Mammary epithelial cell (primary cell): ENCODE measurements at places on chromosomes 6 and 20.

DNA sequence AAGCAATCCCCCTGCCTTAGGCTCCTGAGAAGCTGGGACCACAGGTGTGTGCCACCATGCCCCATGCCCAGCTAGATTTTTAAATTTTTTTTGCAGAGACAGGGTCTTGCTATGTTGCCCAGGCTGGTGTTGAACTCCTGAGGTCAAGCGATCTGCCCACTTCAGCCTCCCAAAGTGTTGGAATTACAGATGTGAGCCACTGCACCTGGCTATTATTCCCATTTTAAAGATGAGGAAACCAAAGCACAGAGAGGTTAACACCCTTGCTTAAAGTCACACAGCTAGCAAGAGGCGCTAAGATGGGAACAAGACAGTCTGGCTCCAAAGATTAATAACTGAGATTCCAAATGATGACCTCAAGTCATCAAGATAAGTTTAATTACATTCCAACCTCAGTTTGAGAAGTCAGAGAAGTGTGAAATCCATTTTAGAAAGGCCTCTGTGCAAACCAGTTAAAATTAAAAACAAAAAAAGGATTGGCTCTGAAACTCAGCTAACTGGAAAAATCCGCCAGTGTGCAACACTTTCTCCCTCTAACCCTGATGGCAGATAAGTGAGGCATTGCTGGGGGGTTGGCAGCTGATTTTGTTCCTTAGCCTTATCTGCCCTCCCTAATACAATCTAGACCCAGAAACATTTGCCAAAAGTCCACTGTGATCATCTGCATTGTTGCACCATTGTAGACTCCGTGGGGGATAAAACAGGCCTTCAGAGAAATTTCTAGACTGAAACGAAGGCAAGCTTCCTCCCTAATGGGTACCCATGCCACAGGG is 55.5 kb downstream of the CPNE5 start:
- DNase-seq: no peak

- DNase-seq: no peak
Observed at GRCh38 chr6:548517-548916, 108.4 kb downstream of the HUS1B start.

DNA sequence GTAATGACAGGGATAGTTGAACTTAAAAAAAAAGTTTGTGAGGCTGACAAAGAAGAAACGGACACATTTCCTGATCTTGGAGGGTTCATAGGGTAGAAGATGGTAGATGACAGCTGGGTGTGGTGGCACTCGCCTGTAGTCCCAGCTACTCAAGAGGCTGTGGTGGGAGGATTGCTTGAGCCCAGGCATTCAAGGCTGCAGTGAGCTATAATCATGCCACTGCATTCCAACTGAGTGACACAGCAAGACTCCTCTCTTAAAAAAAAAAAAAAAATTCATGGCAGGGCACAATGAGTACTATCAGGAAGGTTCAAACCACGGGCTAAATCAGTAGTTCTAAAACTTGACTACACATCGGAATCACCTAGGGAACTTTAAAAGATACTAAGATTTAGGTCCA is 2.0 kb upstream of the MICA start:
- peak; percentile 82 for DNase-seq

GRCh38 chr6:140663772-140664171 is 1289.3 kb upstream of the CITED2 start:
- no peak for DNase-seq

GRCh38 chr20:19428324-19428723 is 215.9 kb downstream of the SLC24A3 start:
- no peak for DNase-seq

GRCh38 chr6:162467679-162468078 is 259.9 kb downstream of the PRKN start:
- no peak for DNase-seq

GRCh38 chr20:16262594-16262993 is 310.7 kb downstream of the KIF16B start:
- no peak for DNase-seq

DNA sequence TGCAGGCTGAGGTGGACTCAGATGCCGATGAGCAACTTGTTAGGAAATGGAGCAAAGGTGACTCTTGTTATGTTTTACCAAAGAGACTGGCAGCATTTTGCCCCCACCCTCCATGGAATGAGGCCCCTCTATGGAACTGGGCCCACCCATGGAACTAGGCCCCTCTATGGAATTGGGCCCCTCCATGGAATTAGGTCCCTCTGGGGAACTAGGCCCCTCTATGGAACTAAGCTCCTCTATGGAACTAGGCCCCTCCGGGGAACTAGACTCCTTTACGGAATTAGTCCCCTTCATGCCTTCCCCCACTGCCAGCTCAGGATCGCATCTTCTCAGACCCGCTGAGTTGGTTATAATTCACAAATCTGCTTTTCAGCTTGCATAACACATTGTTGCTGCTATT is 144.9 kb downstream of the THBS2 start:
- no peak for DNase-seq

- DNase-seq: no peak
Observed at GRCh38 chr6:12473494-12473893, 183.3 kb downstream of the EDN1 start.

- DNase-seq: peak; percentile 96
Observed at GRCh38 chr6:37048851-37049757, 43.6 kb downstream of the FGD2 start.

DNA sequence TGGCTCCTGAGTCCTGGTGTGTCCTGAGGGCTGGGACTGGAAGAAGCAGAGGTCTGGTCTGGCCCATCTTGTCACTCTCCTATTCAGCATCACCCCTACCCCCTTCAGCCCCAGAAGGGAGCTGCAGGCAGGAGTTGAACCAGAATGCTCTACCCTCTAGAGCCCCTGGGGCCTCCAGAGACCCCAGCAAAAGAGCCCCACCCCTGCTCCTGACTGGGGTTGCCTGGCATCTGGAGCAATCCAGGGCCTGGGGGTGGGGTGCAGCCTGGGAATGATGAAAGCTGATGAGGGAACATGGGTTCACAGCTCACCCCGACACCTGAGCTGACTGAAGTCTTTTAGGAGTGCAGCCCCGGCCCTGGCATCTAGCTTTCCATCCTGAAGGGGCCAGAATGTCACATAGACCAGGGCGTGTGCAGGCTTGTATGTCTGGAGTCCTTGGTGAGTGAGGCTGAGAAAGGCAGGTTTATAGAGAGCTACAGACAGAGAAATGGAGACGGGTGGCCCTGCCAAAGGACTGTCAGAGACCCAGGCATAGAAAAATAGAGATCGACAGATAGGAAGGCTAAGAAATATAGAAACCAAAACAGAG is 12.2 kb downstream of the FGD2 start:
- no peak for DNase-seq

DNA sequence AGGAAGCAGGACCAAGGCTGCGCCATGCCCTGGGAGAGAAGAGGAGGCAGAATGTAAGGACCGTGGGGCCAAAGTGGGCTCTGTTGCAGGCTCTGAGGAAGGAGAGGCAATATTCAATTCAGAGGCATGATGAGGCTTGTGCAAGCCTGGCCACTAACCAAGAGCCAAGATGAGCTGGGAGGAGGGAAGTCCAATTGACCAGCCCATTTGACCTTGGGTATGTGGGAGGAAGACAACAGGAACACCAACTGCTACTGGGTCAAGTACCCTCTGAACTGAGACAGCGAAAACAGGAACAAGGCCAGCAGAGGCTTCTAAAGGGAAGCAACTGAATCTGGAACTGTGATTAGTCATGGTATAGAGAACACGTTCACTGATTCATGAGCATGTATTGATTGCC is 779.6 kb downstream of the MAFB start:
- DNase-seq: no peak

- no peak for DNase-seq
Observed at GRCh38 chr6:144488590-144488989, 203.5 kb downstream of the UTRN start.

- peak; percentile 34 for DNase-seq
Observed at GRCh38 chr6:37554480-37554819, 54.8 kb upstream of the CCDC167 start.

DNA sequence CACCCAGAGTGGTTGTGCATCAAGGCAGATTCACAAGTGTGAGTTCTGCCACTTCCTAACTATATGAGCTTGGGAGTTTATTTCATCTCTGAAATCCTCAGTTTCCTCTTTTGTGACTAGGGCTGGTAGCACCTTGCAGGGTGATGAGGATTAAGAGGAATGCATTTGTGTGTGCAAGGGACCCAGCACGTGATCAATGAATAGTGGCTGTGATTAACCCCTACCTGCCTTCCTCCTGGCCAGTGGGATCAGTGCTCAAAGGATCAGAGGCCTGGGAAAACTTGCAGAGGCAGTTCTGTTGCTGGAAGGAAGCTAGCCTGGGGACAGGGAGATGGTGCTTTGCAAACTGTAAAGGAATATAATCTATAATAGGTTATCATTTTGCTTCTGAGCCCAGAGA is 7.3 kb downstream of the SDC4 start:
- DNase-seq: no peak

- DNase-seq: no peak
Observed at GRCh38 chr20:34642009-34642408, 34.9 kb downstream of the PIGU start.

DNA sequence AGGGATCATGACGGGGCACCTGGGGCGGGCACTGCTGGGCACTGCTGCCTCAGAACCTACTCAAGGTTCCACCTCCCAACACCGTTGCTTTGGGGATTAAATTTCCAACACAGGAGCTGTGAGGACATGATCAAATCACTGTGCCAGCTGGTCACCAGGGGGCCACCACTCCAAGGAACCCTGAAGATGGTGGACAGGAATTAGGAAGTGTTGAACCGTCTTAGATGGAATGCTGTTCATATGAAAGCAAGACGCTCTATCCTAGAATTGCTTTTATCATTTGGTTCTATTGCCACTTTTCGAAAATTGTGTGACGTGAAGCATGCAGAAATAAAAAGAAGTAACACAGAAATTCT is 140.3 kb downstream of the DLL1 start:
- DNase-seq: no peak

DNA sequence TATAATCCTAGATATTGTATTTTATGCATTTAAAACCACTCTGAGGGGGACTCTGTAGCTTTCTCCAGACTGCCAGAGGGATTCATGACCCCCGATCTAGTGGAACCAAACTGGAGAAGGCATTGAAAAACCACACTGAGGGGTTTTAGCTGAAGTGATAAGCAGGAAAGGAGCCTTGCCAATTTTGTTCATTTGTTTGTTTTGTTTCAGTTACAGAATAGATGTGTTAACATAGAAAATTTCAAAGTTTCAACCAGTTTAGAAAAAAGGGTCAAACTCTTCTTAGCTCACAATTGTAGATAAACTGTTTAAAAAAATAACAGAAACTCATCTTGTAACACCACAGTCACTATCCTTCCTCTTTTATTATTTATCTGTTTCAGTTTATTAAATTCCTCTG is 19.8 kb downstream of the TAB2 start:
- DNase-seq: no peak

DNA sequence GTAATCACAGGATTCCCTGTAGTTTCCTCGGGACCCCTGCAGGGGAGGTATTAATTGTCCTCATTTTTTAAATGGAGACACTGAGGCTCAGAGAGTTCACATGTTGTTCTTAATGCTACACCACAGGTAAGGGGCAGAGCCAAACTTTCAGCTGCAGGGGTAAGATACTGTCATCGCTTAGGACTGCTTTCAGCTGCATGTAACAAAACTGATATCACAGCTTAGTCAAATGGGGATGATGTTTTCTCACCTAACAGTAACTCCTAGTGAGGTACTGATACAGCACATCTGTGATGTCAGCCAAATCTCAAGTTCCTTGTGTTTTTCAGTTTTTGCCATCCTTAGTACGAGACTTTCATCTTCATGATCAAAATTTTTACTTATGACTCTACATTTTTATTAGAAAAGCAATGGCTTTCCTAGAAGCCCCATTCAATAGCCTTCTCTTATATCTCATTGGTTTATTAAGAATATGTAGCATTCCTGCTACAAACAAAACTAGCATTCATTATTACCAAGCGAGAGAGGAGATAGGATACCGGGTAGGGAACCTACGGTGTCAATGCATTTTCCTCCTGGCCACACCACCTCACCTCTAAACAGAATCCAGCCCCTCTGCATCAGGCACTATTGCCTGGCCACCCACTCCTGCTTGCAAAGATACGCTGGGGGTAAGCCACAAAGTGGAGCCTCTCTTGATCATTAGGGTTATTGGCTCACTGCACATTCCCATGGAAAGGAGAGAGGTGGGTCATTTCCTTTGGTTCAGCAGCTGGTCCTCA is 557.5 kb downstream of the CD83 start:
- DNase-seq: no peak

- DNase-seq: peak; percentile 52
Observed at GRCh38 chr6:149082320-149082719, 235.2 kb upstream of the TAB2 start.
